ENCODE measurements at places on chromosomes 5 and 9.

DNA sequence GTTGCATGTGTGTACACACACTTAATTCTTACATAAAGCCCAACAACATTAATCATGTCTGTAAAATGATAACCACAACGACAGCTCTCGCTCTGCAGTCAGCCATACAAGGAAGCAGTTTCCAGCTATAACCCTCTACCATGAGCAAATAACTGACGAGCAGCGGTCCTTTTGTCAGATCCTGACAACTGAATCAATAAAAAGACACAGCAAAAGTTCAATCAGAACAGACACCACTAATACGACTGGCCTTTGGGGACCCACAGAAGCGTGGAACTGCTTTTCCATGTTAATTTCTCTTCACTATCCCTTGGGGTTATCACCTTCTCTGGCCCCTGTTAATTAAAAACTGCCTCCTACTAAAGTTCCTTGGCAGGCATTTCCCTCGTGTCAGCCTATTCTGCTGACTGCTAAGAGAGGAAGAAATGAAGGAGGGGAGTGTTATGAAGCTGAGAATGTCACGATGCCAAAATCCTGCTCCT lies 722.8 kb upstream of the GRAMD2B start:
- no peak for DNase-seq

- no peak for DNase-seq
These were observed 352.1 kb upstream of the IZUMO3 start for GRCh38 chr9:24897826-24898225.

- DNase-seq: no peak
These were observed 156.4 kb downstream of the CACNA1B start for GRCh38 chr9:138033950-138034349.

- no peak for DNase-seq
These were observed 20.1 kb upstream of the PFDN1 start for GRCh38 chr5:140322751-140323731.

DNA sequence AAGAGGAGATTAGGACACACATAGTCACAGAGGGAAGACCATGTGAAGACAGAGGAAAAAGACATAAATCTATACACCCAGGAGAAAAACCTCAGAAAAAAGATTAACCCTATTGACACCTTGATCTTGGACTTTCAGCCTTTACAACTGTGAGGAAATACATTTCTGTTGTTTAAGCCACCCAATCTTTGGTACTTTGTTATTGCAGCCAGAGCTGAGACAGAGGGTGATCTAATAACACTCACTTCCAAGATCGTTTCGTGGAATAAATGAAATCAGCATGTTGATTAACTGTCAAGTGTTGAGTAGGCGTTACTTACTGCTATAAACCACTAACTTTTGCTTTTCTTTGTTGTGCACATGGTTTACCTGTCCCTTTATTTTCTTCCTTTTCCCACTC lies 361.2 kb upstream of the RIOK2 start:
- DNase-seq: no peak

DNA sequence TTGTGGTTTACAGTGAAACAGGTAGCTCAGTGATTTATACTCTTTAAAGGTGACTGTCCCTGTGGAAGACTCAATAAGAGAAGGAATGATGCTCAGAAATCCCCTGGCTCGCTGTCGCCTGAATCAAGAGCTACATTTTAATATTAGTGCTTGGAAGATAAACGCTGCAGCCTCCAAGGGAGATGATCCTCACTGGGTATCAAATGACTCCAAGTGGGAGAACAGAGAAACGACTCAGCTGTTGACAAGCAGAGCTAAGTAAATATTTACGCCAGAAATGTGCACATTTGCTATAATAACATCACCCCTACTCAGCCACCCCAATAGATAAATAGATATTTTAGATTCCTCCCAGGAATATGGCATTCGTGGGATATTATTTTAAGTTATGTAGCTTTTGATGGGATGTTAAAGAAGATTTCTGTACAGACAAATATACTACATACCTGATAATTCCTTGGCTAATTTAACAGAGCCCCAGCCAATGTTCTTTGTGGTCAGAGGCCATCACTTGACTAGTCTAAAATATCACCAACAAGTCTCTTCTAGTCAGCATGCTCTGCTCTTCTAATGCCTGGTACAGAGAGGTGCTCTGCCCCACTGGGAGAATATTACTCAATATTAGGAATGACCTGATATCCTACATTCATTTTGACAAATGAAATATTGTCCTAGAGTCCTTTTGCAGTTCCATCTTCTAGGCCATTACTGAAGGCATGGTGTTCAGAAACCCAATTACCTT lies 18.3 kb upstream of the CCDC192 start:
- no peak for DNase-seq

- DNase-seq: no peak
These were observed 13.2 kb downstream of the ST8SIA4 start for GRCh38 chr5:100889896-100890295.

DNA sequence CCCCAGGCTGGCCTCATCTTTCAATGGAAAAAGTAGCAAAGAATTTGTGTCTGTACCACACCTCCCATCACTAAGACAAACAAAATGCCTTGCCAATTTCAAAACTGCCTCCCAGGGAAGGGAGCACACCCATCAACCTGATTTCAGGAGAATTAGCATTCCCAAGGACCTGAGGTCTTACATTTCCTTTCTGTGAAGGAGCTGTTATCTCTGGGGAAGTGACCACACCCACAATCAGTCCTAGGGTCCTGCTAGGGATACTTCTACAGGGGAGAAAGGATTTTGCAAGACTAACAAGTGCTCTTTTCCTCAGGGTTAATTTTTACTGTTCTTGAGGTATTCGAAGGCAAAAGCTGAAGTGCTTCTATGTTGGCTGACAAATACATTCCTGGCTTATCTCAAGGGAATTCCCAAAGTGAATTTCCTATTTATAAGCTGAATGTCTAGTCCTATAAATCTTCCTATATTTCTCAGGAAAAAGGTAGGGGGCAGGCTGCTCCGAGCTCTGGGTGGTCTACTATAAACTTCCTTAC lies 97.4 kb upstream of the ITGA1 start:
- no peak for DNase-seq

DNA sequence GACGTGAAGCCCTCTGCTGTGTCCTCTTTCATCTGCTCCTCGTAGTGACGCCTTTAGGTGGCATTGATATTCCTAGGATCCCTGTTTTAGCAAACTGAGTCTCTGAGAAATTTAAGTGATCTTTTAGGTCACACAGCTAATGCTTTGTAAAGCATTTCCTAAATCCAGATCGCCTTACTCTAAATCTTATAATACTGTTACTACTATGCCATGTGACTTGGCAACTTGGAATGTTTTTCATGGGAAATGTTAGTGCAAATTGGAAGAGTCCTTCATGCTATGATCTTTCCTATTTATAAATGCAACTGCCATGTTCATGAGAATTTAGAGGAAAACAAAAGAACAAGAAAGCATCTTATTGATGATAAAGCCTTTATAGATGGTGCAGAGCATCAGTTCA lies 212.2 kb downstream of the TRIO start:
- no peak for DNase-seq

GRCh38 chr5:148708854-148709253 lies 54.5 kb upstream of the HTR4 start:
- DNase-seq: no peak

Data from 8988T (cell line).